MG63 (cell line): ENCODE measurements at places on chromosomes 4 and X.

DNA sequence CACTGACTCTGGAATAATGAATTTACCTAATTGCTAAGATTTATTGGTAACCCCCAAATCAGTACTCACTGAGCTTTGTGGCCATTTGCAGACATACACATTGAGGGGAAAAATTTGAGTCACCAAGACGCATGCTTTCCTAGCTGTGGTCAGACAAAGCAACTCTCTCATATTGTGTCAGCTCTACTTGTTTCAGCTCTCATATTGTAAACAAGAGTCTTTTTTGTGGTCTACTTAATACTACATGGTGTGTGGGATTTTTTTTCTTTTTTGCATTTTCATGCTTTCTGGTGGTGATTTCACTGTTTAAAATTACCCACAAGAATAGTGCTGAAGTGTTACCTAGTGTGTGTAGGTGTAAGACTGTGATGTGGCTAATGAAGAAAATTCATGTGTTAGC lies 428.2 kb upstream of the GALNT7 start:
- DNase-seq, result no peak

DNA sequence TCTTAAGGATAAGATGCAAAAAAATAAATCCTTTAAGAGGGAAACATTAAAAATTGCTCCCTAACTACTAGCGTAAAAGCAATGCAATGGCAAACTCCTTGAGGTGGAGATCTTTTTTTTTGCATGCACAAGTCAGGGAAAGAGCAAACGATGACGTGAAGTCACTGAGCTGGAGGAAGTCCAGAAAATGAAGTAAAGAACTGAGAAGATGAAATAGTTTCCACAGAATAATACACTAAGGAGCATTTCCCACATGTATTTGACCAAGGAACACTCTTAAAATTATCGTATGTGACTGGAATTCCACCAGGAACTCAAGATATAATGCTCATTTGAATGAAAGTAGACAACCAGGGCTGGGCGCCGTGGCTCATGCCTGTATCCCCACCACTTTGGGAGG lies 21.0 kb upstream of the DOCK11 start:
- DNase-seq, result no peak

GRCh38 chrX:105865709-105866108 lies 43.4 kb downstream of the NRK start:
- DNase-seq, result no peak

GRCh38 chr4:117156806-117157205 lies 71.4 kb upstream of the TRAM1L1 start:
- no peak for DNase-seq

DNA sequence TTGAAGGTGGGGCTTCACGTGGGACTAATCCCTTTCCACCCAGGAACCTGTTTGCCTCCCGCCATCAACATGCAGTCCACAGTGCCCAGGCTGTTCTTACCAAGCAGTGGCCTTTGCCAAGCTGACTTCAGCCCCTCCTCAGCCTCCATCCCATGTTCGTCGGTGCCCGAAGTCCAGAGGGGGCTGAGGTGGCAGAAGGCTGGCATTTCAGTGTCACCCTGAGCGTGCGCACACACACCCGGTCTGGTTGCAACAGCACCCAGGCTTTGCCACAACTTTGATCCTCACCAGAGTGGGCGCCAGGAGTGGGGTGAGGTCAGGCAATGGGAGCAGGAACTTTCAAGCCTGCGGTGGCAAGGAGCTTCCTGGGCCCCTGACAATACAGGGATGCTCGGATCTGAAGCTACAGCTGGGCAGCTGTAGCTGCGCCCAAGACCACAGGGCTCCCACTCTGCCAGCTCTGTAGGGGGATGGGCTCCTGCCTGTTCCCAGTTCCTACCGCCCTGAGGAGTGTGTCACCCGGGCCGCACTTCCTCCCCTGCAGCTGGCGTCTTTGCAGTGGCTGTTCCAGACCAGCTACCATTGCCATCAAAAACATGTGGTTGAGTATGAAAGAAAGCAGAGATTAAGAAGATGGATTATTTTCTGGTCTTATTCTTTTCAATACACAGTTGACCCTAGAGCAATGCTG lies 428.0 kb downstream of the EPHA5 start:
- DNase-seq, result no peak

DNA sequence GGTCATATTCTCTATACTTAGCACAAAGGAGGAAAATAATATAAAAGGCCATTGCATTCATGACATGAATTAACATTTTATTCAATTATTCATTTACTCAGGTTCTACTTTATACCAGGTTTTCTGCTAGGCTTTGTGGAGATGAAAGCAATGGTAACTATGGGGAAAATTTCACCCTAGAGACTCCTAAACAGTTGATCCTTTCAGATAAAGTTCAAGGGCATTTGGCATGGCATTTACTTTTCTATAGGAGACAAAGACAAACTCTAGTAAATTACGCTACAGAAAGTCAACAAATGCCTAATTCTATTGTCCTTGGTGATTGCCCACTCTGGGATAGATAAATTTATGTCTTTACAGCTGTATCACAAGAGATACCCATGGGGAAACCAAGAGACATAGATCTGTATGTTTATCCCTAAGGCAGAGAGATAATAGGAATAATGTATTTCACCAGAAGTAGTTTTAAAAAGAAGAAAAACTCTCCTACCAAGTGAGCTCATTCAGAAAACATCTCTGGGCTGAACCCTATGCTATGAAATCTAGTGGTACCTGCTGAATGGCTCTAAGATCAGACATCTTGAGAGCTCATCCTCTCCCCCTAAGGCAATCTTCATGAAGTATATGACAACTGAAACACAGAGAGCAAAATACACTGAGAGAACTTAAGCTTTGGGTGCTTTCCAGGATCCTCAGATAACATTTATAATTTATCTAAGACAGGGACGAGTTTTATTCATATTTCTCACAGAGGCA lies 316.7 kb downstream of the ANTXR2 start:
- no peak for DNase-seq

GRCh38 chr4:71113294-71113693 lies 119.8 kb downstream of the DCK start:
- no peak for DNase-seq

DNA sequence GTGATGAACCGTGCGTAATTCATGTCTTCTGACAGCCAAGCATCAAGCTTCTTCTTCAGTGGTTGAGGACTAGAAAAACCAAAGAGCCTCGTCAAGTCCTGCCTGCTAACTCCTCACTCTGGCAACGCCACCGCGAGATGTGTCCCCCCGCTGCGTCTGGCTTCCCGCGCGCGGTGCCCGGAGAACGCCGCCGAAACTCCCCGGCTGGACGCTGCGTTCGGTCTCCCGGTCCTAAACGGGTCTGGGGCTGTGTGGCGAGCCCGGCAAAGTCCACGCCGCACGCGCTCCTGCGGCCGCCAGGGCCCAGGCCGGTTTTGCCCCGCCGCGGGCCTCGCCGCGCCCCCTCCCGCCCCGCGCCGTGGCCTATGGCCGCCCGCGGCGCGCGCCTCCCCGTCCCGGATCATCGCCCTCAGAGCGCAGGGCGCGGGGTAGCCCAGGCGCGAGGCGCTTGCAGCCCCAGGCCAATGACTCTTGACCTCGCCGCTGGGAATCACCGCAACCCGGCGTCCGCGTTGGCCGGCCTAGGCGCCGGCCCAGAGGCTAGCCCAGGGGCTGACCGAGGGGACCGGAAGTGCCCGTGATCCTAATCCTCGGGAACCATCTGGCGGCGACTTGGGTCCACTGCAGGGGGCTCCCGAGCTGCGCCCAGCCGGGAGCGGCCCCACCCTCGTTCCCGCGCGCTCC lies at the start of gene AADAT:
TSS of gene AADAT (minus strand) at position 289 of the 684 bp plus-strand sequence. CDS start at position 23, 266 bp downstream.
- DNase-seq, result peak; percentile 79

DNA sequence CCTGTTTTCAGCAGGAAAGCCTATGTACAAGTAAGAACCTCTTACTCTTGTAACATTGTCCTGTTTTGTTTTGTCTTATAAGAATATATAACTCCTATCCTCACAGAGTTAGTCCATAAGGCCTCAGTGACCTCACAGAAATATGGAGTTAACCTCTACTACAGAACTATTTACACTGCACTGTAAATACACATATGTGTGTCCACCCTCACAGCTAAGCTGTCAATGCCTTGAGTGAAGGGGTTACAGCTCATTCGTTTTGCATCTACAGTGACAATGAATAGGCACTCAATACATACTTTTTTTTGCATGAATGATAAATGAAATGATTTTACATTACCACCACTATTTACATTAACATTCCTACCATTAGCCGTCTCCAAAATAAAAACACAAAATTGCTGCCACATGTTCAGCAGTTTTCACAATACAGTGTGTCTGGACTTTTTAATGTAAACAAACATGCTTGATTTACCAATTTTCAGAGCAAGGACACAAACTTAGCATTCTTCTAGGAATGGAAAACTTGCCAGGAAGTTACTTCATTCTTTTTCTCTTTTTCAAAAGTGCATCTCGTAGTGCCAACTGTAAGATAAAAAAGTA lies 9.5 kb upstream of the NAAA start:
- DNase-seq, result no peak

- DNase-seq, result no peak
Measured at GRCh38 chr4:10810411-10810810, 125.8 kb upstream of the CLNK start.

DNA sequence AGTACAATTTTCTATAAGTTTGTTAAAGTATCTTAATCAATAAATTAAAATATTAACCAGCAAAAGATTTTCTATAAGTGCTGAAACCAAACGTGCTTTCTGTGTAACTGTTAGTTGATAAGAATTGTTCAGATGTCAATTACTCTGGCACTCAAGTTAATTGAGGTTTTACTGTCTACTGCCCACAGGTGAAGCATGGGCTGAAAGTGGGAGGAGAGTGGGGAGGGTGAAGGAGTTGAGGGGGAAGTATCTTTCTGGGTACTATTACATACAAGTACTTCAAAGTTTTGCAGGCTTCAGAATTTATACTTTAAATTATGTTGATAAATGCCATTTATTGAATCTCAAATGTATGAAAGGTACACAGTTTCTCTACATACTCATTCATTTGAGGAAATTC lies 19.1 kb upstream of the CXCL3 start:
- no peak for DNase-seq

- DNase-seq, result no peak
Measured at GRCh38 chr4:39331191-39331590, 35.0 kb downstream of the RFC1 start.

GRCh38 chr4:139374251-139374650 lies 72.0 kb upstream of the NDUFC1 start:
- DNase-seq, result no peak

- no peak for DNase-seq
Measured at GRCh38 chrX:153794897-153795816, 689 bp downstream of the SSR4 start.

- no peak for DNase-seq
Measured at GRCh38 chr4:946103-946450, 13.8 kb downstream of the TMEM175 start.

DNA sequence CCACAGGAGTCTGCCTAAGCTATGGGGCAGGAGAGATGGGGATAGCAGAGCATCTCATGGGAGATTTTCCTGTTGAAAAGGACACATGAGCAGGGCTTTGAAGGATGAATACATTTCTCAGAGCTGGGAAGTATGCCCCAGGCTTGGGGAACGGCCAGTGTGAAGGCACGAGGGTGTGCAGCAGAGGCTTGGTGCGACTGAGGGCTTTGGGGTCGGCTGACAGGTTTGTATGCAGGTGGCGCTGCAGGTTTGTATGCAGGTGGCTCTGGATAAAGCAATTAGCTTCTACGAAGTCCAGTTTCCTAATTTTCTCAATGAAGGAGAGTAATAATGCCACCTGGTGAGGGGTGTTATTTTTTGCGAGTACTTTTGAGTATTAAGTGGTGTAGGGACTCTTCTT lies 6.8 kb upstream of the KIAA0232 start:
- no peak for DNase-seq

- DNase-seq, result no peak
Measured at GRCh38 chrX:16633754-16634153, 16.2 kb upstream of the S100G start.

DNA sequence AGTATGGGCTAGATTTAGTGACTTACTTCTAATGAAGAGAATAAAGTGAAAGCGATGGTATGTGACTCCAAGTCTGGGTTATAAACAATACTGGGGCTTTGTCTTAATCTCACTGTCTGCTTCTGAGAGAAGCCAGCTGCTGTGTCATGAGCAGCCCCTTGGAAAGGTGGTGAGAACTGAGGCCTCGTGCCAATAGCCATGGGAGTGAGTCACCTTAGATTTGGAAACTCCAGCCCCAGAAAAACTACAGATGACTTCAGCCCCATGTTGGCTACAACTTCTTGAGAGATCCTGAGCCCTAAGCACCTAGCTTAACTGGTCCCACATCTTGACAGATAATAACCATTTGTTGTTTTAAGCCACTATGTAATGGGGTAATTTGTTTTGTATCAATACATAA lies 77.6 kb downstream of the CWH43 start:
- DNase-seq, result peak; percentile 73

GRCh38 chrX:147838465-147839131 lies 73.1 kb upstream of the FMR1 start:
- DNase-seq, result no peak

- DNase-seq, result no peak
Measured at GRCh38 chr4:188158336-188158735, 19.1 kb downstream of the TRIML1 start.

GRCh38 chr4:186554914-186555827 lies at the start of gene MTNR1A:
Gene MTNR1A, minus strand, starts transcription at chr4:186555567. Its CDS starts 202 bp downstream, at chr4:186555365.
- no peak for DNase-seq

DNA sequence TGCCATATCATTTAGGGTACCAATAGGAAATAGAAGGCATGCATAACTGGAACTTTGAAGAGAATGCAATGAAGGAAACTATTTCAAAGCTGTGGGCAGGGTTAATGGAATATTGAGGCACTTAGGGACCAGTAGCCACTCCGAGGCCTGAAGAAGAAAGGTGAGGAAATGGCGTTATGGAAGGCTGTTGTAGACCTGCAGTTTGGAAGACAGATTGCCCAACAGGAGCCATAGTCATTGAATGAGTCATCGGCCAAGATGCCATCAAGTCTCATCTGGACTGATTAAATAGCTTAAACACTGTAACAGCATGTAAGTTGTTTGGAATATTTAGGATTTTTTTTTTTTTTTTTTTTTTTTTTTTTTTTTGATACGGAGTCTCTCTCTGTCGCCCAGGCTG lies 11.6 kb downstream of the CXCL13 start:
- no peak for DNase-seq

GRCh38 chr4:165294907-165295306 lies 32.6 kb upstream of the MSMO1 start:
- DNase-seq, result no peak

DNA sequence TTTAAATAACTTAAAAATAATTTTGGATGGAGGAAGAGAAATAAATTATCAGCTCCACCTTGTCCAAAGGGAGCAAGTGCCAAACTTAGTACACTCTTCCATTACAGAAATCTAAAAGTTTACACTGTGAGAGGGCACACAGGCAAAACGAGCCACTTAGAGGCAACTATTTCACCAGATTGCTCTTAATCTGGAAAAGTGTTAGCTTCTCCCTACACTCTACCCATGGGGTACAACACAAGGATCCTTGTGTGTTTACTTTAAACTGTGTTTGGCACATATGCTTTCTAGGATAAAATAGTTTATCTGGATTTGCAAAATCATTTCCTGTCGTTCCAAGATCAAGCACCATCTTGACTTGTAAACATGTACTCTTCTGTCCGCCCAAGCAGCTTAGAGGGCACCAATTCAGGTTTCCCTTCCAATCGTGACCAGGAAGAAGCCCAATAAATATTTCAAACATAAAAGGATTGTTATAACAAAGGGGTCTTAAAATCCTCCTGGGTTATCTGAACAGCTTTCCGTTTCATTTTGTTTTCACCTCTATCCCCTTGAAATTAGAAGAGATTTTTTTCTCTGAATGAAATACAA lies 29.0 kb upstream of the KDR start:
- no peak for DNase-seq

- DNase-seq, result no peak
Measured at GRCh38 chr4:40881096-40881495, 131.3 kb downstream of the NSUN7 start.
